ENCODE measurements at places on chromosomes 5 and 9.

GRCh38 chr9:134236935-134237629, 72.7 kb upstream of the RNU6ATAC start:
- no peak for DNase-seq

DNA sequence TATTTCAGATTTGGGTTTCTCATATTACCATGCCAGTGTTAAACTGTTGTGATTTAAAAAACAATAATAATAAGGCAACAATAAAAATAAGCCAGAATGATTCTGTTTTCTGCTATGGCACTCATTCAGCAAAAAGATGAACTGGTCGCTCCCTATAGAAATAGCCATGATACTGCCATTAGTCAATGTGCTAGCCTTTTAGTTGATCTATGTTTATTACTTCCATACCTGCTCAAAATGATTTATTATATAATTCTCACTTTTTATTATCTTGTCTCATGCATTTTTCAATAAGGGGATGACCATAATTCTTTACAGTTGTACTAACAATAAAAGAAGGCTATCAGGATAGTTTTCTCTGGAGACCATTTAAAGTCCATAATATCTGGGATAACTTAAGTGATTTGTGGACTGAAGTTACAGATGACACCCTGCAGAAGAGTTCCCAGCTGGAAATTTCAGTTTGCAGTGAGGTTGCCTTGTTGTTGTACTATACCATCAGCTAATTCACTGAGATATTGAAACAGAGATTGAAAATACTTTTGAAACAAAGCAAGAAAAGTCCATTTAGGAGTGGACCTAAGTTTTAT, 334.3 kb downstream of the GABRB2 start:
- DNase-seq: no peak

DNA sequence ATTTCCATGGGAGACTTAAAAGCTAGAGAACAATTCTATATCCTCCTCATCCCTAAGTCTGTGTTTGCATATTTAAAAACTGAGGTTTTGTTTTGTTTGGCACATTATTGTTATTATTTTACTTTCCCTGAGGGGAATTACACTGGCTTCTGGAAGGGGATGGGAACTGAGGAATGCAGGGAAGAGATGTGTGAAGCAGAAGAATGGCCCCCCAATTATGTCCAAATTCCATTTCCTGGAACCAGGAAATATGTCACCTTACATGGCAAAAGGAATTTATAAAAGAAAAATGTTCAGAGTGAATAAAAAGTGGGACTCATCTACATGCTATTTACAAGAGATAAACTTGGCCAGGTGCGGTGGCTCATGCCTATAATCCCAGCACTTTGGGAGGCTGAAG, 129.8 kb downstream of the MARCHF11 start:
- DNase-seq: no peak

DNA sequence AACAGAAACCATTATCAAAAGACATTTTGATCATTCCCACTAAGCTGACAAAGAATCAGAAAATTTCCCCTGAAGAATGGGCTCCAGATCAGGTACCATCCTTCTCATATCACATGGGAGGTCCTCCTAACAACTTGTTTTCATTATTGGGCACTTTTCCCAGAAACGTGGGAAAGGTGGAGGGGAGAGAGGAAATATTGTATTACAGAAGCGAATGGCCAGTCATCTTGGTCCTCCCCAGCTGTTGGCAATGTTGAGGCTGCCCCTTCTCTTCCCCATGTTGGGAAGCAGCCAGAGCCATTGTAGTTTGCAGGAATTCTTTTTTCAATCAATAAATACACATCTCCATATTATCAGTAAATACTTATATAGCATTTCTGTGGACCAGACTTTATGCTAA, 126.2 kb upstream of the ZNF608 start:
- DNase-seq: no peak

- no peak for DNase-seq
Measured at GRCh38 chr5:1897816-1898450, 15.2 kb upstream of the IRX4 start.

DNA sequence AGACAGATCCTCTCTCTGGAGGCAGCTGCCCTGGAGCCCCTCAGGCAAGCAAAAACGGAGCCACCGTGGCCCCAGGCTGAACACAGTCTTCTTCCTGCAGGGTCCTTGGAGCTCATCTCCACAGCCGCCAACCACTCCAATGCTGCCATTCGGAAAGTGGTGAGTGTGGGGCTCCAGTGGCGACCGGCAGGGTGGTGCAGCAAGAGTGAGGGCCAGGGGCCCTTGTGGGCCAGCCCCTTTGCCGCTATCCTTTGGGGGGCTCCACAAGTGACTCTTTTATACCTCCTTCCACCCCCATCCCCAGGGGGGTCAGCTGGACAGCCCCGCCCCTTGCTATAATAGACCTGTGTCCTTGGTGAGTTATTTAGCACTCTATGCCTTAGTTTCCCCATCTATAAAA, 47.4 kb upstream of the SUSD3 start:
- DNase-seq: no peak

GRCh38 chr5:105230516-105231157, 1668.0 kb upstream of the NUDT12 start:
- no peak for DNase-seq

DNA sequence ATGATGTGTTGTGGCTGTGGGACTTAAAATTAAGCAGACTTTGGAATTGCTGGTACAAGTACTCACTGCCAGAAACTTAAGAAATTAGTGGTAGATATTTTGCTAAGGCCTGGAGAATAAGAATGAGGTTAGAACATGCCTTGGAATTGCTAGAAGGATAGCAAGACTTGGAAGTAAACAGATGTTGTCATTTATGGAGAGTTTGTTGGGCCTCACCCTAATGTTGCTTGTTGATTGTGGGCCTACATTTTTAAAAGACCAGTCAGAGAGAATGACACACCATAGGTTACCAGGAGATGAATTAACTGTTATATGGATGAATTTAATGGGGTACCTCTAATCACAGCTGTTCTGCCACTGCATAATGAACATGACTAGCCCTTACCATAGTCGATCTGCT, 120.1 kb upstream of the GAS1 start:
- no peak for DNase-seq
